ENCODE measurements at places on chromosomes 3 and 15.

DNA sequence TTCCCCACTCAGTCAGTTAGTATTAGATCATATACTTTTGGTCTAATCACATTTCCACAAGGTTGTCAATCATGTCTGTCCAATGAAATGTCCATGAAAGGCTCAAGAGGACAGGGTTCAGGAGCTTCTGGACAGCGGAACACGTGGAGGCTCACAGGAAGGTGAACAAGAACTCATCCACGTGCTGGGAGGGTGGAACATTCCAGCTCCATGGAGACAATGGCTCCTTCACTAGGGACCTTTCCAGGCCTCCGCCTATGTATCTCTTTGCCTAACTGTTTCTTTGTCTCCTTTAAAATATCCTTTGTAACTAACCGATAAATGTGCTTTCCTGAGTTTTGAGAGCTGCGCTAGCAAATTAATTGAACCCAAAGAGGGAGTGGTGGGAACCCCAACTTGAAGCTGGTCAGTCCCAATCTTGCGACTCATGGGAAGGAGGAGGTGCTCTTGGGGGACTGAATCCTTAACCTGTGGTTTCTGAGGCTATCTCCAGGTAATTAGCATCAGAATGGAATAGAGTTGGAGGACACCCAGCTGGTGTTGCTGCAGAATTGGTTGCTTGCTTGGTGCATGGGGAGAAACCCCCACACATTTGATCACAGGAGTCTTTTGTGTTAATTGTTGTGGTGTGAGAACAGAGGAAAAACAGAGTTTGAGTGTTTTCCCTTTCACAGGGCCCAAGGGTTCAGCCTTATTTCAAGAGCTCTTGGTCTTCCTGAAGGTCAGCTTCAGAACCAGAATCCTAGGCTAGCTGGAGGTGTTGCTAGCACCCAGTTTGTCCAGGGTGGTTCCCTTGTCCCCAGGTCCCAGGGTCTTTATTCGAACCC lies 3.0 kb upstream of the TKT start:
- no peak overlapping the region for H3K4me3 ChIP-seq
- no peak for DNase-seq
- H3K27me3 ChIP-seq = no peaks in the 10 kb centered on the region
- no peak overlapping the region for H3K27ac ChIP-seq

GRCh38 chr15:69903470-69904469 lies 193.9 kb downstream of the TLE3 start:
- no peaks in the 10 kb centered on the region for H3K4me1 ChIP-seq
- H3K27me3 ChIP-seq = no peaks in the 10 kb centered on the region
- H3K4me3 ChIP-seq = no peak overlapping the region
- H3K27ac ChIP-seq = no peak overlapping the region
- DNase-seq = no peak
- H3K36me3 ChIP-seq = no peaks in the 10 kb centered on the region

DNA sequence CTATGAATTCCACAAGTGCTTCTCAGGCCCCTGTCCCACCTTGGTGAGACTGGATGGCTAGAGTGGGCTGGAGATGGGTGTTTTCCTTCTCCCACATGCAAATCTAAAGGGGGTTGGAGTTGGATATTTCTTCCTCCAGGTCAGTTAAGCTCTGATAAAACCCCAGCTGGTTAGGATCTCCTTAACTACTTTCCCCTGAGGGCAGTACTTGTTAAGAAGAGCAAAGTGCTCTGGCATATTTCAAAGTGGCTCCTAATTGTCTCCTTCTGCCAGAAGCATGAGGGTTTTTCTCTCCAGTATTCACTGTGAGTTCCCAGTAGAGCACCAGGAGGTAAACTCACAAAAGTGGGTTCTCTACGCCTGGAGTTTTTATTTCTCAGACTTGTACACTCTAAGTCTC lies 31.4 kb downstream of the COL6A6 start:
- H3K36me3 ChIP-seq = no peaks in the 10 kb centered on the region
- H3K27ac ChIP-seq = no peak overlapping the region
- H3K4me1 ChIP-seq = no peaks in the 10 kb centered on the region
- peaks cover 20% of the 10 kb centered on the region for H3K27me3 ChIP-seq

GRCh38 chr15:69758810-69759790 lies 306.5 kb downstream of the RPLP1 start:
- peak overlapping the region; percentile 54 for H3K4me3 ChIP-seq
- peak; percentile 82 for DNase-seq
- H3K27ac ChIP-seq = peak overlapping the region; percentile 95

Measured in activated T-cell treated with anti-CD3 and anti-CD28 coated beads, Interleukin-2, amount 50 U/mL, for 24 hours (primary cell).